ENCODE measurements at places on chromosomes 2 and 18.

DNA sequence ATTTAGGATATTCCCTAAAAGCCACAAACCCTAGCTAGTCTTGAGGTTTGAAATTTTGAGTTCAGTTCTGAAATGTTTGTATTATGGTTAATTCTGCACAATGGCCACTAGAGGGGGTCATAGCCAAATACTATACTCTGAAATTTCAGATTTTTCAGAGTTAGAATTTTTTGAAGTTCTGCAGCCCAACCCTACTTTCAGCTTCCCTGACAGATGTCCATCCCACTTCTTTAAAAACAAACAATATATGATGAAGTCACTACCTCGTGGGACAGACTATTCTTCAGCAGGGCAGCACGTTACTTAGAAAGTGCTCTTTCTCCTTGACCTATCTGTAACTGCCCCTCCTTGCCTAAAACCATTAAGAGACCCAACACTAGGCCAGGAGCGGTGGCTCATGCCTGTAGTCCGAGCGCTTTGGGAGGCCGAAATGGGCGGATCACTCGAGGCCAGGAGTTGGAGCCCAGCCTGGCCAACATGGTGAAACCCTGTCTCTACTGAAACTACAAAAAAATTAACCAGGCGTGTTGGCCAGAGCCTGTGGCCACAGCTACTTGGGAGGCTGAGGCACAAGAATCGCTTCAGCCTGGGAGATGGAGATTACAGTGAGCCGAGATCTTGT, 48.2 kb upstream of the PAPOLG start:
- no peak for DNase-seq

DNA sequence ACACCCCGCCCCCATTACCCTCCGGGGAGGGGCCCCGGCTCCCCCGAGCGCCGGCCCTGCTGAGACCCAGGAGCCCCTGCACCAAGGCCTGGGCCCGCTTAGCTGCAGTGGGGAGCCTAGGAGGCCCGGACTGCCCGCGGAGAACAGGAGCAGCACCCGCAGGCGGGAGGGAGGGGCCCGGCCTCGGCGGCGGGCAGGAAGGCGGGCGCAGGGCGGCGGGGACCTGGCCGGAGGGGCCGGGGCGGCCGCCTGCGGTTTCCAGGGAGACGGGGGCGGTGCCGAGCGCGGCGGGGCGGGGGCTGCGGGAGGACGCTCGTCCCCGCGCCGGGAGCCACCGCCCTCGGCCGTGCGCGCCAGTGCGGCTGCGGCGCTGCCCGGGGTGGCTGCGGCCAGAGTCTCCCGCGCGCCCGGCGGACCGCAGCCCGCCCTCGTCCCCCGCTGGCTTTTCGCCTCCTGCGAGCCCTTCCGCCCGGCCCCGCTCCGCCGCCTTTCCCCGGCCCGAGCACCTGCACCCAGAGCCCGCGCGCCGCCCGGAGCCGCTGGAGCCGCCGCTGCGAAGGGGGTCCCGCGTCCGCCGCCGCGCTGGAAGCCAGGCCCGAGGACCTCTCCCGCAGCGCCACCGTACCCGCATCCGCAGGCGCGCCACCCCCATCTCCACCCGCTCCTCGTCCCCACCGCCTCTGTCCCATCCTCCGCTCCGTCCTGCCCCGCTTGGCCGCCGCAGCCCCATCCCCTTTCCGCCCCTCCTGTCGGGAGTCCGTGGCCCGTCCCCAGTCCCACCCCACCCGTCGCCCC, 17.2 kb downstream of the GPC1 start:
- DNase-seq = no peak

GRCh38 chr18:10312326-10313015, 142.0 kb upstream of the APCDD1 start:
- no peak for DNase-seq

DNA sequence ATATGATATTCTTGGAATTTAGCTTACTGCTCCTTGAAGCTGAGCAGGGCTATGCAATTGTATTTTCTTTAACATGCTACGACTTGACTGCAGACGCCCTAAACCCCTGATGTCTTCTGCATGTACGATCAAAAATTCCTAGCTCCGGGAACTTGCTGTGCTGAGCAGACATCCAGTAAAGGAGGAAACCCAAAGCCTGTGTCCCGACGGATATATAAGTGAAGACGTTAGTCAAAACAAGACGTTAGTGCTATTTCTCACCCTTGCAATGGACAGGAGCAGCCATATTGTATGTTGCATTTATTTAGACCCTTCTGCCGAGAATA, 51.5 kb downstream of the SETBP1 start:
- no peak for DNase-seq

DNA sequence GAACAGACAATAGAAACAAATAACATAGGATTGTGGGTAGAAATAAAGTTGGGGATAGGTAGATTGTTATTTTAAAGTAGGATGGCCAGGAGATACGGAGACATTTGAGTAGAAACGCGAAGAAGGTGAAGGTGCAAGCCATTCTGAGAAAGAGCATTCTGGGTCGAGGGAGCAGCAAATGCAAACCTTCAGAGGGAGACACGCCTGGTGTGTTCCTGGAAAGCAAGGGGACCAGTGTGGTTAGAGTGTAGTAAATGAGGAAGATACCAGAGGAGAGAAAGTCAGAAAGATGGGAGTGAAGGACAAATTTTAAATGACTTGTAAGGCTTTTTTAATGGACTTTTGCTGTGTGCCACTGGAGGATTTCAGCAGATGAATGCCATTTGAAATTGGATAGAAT, 1.7 kb downstream of the CYP20A1 start:
- DNase-seq = no peak

DNA sequence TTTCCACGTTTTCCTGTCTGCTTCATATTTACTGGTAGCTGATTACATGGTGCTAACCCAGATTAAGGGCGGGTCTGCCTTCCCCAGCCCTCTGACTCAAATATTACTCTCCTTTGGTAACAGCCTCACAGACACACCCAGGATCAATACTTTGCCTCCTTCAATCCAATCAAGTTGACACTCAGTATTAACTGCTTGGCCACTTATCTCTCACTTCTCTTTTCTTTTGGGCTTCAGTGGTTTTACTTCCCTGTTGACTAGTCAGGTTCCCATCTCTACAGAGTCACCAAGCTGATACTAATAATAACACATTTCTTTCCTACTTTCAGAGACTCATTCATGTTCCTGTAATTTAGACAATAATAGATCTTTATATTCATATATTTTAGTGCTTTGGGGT, 302.2 kb upstream of the MAP2 start:
- DNase-seq = no peak

DNA sequence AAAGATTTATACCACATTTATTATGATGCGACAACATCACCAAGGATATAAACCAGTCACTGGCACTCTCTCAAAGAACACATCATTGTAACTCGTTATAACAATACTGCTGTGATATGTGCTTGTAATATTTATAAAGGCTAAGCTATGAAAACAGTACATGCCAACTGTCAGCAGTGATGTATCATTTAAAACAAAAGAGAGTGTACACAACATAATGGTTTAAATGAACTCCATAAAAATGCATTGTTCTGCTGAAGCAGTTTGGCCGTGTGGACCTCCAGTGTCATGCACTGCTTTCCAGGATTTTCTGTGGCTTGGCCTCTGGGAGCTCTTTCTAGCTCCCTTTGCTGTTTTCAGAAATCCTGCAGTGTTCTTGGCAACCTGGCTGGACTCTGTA, 215.6 kb downstream of the MTX2 start:
- DNase-seq = no peak

DNA sequence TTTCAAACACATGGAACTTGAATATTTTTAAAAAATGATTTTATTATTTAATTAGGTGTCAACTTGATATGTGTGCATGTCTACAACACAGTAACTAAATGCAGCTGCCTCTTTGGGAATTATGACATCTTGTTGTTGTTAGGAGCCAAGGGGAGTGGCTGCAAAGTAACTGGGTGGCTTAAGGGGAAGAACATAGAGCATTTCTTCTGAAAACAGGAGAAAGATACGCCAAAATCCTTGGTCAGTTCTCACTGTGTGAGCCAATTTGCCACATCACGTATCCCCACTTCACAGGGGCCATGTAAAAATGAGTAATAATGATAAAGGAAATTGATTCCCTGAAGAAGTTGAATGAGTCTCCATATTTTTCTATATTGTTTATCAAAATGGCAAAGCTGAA, 309.8 kb upstream of the COL3A1 start:
- DNase-seq = no peak

DNA sequence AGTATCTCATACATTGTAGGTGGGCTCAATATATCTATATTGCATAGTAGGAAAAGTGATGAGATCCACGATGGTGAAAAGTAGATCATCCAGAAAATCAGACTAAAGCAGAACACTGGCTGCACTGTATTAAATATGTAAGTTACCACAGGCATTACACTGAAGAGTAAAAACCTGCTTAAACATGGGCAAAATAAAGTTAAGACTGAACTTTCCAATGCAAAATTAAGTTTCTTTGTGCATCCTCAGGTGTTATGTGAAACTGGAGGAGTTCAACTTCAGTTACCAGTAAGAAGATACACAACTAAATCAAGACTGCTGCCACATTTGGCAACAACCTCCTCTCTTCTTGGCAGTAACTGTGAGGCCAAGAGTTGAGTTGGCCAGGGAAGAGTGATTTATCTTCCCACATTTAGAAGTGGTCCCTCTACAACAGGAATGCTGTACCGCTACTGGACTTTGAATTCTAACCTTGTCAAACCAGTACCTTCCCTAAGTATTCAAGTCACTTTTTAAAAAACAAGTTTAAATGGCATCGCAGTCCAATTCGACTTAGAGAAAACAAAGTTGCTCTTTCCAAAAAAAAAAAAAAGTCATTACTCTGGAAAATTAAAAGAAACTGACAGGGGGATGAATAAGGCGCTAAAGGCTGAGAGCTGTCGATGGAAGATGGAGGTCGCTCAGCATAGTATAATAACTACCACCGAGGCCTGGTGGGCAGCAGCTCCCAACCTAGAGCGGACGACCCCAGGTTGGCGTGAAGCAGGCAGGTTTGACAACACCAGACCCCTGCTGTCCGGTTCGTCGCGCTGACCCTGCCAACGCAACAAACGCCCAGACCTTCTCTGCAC, 1.1 kb downstream of the MAP4K3 start:
- no peak for DNase-seq

- DNase-seq = no peak
These were observed 280.0 kb downstream of the GALR1 start for GRCh38 chr18:77529492-77530176.

- DNase-seq = no peak
These were observed 133.4 kb downstream of the KCTD1 start for GRCh38 chr18:26414901-26415440.

- no peak for DNase-seq
These were observed 197.4 kb upstream of the FAM98A start for GRCh38 chr2:33796511-33796910.

DNA sequence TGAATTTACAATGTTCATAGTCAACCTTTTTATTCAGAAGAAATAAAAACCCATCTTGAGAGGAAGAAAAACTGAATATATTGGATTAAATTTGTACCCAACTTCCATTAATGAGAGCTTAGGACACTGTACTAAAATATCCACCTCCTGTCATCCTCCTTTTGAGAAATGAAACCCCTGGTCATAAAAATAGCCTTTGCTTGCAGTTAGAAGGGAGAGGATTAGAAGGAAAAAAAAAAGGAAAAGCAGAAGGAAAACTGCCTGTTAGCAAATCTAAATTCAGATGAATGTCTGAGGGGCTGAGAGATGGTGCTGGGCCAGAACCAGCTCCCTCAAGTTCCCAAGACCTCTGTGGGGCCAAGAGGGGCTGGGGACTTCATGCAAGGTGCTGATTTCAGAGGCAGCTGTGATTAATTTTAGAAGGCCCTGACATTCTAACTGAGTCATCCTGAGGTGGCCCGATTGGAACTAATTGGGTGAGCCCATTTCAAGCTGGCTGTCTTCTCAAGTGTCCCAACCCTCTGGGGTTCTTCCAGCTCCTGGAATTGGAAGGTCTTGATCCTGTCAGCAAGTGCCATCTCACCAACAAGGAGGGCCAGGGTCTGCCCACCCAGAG, 38.4 kb upstream of the BIN1 start:
- no peak for DNase-seq

- no peak for DNase-seq
These were observed 252.1 kb downstream of the RBM43 start for GRCh38 chr2:151009437-151010175.

GRCh38 chr2:181684454-181685149, 4.3 kb upstream of the NEUROD1 start:
- DNase-seq = no peak

DNA sequence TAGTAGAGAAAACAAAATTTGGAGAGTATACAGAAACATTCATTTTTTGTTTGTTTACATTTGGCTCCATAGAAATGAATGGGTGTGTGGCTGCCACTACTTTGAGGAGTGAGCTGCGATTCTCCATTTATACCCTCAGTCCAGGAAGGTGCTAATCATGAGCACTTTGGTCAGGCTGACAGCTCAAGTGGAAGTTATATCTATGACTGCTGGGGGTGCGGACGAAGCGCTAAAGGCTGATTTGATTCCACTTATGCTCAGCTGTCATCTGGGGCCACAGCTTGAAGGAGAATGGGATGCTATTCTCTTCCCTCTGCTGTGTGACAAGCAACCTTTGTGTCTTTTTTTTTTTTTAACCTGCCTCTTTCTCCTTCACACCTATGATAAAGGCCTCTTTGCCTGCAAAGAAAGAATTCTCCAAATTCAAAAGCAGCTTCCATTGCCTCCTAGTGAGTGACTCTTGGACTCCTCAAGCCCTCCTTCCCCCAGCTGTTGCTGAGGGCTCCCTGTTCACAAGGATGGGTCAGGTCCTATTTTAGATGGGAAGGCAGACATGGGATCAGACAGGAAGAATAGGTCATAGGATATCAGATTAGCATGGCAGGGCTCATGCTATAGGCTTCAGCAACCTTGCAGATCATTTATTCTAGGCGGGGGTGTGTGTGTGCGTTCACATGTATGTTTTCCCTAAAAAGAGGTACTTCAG, 201.6 kb downstream of the SETBP1 start:
- DNase-seq = no peak

GRCh38 chr2:155377931-155378444, 679.5 kb downstream of the KCNJ3 start:
- DNase-seq = no peak

- no peak for DNase-seq
These were observed 826 bp downstream of the KCNE4 start for GRCh38 chr2:223052548-223053483.

DNA sequence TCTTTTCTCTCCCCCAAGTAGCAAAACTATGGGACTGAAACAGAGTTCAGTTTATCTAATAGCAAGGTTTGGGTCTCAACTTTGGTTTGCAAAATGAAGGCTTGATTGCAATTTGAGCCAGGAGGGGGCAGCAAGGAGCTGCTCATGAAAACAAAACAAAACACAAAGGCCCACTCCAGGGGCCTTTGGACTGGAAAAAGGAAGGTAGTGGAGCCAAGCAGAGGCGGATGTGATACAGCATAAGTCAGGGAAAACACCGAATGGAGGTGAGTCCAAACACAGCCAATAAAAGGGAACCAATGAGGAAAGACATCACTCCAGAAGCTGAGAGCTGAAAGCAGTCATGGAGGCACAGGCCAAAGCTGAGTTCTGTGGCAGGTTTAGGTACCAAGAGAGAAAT, 799.7 kb upstream of the ACVR2A start:
- DNase-seq = peak; percentile 43

DNA sequence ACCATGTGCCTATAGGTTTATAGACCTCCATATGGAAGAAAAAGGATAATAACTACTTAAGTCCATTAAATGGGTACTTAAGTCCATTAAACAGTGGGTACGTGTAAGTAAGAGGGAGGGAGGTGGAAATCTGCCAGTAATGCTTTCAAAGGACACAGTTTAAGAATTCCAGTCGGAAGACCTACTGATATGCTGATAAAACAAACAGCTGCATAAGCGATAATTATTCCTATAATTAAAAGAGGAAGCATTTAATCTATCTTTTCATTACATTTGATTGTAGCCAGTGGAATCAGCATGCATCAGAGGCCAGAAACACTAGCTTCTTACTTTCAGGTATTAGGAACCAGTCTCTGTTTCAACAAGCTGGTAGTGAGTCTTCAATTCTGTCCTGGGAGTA, 96.4 kb upstream of the DDX18 start:
- no peak for DNase-seq
